ENCODE measurements at places on chromosomes 5 and 9.

- DNase-seq = no peak
Observed at GRCh38 chr9:70529377-70529776, 114.9 kb upstream of the KLF9 start.

- DNase-seq = no peak
Observed at GRCh38 chr5:133902511-133903118, 65.8 kb downstream of the C5orf15 start.

- no peak for DNase-seq
Observed at GRCh38 chr9:134190232-134191121, 26.1 kb upstream of the RNU6ATAC start.

DNA sequence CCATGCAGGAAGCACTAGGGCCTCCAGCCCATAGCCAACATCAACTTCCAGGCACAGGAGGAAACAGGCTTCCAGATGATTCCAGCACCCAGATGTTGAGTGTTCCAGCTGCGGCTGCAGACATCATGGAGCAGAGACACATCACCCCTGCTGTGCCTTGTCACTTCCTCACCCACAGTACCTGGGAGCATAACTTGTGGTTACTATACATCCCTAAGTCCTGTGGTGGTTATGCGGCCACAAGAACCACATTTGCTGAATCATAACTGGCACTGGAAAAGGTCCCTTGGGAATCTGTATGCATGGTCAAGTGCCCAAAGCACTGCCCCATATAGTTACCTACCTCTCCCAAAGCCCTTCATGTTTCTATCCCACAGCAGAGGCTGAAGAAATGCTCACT is 56.6 kb downstream of the WHRN start:
- DNase-seq = no peak

DNA sequence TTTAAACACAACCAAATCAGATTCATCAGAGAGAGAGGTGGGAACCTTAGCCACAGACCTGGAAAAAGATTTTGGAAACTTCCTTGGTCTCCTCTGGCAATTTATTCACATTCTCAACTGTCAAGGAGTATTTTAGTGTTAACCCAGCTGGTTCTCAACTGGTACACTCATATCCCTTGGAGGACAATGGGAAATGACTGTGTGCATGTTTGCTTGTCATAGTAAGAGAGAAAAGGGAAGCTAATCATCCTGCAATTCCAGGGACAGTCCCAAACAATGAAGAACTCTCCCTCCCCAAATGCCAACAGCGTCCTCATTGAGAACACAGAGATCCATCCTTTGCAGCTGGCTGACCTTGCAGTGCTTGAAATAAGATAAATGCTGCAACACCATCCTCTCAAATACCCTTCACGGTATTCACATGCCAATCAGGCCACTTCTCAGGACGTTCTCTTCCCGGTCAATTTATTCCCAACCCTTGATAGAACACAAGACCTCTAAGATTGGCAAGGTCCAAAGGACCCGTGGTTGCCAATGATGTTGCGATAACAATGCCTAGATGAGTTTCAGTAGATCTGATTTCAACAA is 75.5 kb downstream of the EPB41L4B start:
- no peak for DNase-seq

GRCh38 chr5:128470663-128471062 is 67.4 kb downstream of the FBN2 start:
- DNase-seq = no peak

DNA sequence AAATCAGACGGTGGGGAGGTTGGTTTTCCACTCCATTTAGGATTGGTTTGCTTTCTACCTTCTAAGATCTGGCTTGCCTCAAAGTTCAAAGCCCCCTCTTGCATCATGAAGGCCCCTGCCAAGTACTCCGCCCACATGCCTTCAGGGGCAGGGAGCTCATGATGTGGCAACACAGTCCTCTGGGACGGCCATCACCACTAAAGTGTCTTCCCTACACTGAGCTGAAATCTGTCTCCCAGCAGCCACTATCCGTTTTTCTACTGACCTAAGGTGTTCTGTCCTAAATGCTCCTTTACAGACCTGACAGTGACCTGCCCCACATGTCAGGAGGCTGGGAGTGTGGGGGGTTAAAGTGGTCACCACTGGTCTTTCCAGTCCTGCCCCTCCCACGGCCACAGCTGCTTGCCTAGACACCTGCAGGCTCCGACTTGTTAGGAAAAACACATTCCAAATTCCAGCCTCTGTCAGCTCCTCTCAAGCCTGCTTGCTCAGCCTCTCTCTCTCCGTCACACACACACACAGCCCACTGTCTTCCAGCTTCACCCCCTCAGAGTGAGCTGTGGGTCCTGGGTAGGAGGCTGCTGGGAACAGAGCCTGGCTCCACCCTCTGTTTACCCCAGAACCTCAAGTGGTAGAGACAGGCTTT is 44.9 kb downstream of the SHB start:
- DNase-seq = no peak

GRCh38 chr5:171595801-171596231 is 176.4 kb downstream of the FGF18 start:
- DNase-seq = no peak

- DNase-seq = no peak
Observed at GRCh38 chr5:127223256-127223974, 67.2 kb upstream of the MEGF10 start.
